Fibroblast of the aortic adventitia (primary cell): ENCODE measurements at places on chromosomes 2 and 18.
A peak's percentile ranks its signal among the peaks of the same experiment; 100 is the strongest.

- DNase-seq, result no peak
Measured at GRCh38 chr2:72673279-72673678, 152.6 kb downstream of the EXOC6B start.

DNA sequence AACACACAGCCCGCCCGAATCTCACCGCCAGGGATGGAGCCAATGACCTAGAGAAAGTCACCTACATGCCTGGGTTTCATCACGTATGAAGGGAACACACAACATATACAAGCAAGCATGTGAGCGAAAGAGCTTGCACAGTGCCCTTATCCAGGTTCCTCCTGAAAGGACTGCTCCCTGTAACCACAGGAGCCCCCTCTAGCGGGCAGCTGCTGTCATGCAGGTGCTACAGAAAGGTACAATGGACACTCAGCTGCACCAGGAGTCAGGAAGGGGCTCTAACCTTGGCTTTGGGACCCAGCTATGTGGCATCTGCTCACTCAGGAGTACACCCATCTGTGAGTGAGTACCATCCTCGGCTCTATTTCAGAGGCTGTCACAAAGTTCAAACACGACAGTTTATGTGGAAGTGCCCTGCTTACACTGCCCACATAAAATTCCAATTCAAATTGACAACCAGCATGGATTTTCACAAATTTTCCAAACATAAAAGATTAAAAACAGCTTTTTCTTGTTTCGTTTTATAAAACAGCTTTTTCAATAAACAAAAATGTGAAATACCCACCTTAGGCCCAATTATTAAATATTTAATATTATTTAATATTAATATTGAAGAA, 3.5 kb downstream of the NDUFA10 start:
- peak; percentile 57 for DNase-seq

DNA sequence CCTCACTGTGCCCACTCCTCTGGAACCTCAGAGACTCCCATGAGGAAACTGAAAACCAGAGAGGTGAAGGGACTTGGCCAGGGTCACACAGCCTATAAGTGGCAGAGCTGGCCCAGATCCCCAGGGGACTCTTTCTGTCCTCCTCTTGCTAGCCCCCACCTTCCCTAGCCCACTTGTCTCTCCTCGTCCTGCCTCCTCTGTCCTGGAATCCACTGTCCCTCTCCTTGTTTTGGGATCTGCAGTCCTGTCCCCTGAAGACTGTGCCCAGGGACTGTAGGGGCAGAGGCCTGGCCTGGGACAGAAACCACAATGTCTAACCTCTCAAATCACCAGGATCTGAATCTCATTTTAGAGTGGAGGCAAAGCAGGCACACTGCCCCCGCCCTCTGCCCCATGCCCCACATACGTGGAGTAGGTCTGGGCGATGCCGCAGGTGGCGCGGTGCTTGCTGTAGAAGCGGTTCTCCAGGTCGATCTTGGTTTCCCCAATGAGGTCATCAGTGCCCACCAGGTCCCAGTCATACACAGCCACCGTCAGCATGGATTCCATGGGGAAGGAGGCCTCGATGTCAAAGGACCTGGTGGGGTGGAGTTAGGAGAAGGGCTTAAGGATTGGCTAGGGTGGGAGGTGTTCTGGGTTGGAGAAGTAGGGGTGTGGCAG, 12.5 kb downstream of the OTOF start:
- no peak for DNase-seq

DNA sequence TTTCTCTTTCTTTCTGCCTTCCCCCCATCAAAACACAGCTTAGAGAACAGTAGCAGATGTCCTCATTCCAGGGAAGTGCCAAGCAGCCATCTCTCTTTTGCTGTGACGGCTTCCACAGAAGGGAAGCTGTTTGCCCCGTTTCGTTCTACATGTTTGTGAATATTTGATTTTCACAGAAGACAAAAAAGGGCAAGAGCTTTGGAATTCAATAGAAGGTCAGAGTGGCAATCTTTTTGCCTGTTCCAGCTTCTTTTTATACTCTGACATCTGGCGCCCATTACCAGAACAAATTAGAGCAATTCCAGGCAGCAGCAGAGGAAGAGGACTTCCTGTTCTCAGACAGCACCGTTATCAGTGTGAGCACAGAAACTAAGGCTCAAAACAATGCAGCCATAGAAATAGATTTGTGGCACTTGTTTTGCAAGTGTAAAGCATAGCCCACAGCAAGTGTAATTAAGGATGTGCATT, 79.0 kb upstream of the CDH19 start:
- DNase-seq, result no peak

- DNase-seq, result no peak
Measured at GRCh38 chr2:231201475-231201814, 3.0 kb downstream of the ARMC9 start.

- DNase-seq, result no peak
Measured at GRCh38 chr2:233107831-233108300, 47.7 kb downstream of the INPP5D start.

DNA sequence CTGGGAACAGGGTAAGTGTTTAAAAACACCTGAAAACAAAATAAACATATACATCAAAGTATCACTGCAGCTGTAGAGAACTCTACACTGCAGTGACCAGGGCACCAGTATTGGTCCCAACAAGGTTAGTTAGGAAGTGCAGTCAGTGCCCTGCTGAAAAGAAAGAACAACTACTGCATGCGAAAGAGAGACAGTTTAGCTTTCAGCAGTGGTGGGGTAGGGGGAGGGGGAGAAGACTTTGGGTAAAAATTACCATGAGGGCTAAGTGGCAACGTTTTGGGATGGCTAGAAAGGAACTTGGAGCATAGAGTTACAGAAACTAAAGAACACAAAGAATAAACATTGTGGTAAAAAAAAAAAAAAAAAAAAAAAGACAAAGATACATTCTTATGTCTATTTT, 112.1 kb downstream of the UPP2 start:
- DNase-seq, result no peak

DNA sequence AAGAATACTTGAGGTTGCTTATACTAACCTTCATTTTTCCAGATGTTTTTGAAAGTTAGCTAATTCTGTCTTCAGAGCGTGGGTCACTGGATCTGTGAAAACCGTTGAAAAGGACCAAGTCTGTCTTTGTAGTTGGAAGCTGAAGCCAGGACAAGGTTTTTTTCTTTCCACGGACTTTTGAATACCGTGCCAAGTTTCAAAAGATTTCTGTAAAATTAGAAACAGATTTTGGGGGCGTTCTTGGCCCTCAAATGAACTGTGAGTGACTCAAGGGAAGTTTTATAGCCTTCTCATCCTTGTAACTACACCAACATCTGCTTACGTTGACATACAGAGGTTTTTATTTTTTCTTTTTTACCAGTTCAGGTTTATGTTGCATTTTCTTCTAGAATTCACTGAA, at the start of gene FAP:
Gene FAP, minus strand, starts transcription at position 152 of the 400 bp plus-strand sequence. Its CDS starts 118 bp downstream, at position 34.
- DNase-seq, result peak; percentile 98

DNA sequence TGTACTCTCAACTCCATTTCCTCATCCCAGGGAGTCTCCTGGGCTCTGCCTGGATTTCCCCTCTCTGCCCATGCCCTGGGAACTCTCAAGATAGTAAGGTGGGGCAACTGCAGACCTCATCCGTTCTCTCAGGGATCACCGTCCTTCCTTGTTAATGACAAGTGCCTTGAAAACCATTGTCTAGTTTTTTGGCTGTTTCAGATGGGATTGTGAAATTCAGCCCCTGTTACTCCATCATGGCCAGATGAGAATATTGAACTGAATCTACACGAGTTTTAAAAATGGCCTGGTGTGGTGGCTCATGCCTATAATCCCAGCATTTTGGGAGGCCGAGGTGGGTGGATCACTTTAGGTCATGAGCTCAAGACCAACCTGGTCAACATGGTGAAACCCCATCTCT, 665 bp upstream of the HRH4 start:
- DNase-seq, result no peak

DNA sequence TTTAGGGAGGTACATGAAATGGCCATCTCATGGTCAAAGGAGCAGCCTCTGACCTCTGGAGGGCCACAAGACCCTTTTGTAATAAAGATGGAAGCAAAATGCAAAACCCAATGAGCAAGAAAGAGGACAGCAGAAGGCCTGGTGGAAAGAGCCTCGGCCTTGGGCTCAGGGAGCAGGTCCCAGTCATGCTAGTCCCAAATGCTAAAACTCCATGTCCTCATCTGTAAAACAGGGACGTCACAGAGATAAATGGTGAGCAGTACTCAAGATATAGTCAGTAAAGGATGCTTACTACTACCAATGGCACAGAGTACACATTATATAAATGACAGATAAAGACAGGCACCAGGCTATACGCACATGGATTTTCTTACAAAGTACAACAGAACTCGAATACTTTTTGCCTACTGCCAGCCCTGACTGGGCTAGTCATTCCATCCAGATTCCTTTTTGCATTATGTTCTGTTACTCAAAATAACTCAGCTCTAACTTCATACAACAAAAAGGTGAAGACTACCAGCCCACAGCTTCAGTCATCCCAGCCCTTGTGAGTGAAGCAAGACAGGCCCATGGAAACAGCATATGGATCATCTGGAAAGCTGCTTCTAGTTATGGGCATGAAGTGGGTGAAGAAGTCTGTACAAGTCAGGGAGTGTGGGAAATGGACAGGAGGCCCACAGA, 64.9 kb upstream of the TFCP2L1 start:
- no peak for DNase-seq

- DNase-seq, result peak; percentile 89
Measured at GRCh38 chr2:148989882-148990493, 48.5 kb upstream of the LYPD6B start.

DNA sequence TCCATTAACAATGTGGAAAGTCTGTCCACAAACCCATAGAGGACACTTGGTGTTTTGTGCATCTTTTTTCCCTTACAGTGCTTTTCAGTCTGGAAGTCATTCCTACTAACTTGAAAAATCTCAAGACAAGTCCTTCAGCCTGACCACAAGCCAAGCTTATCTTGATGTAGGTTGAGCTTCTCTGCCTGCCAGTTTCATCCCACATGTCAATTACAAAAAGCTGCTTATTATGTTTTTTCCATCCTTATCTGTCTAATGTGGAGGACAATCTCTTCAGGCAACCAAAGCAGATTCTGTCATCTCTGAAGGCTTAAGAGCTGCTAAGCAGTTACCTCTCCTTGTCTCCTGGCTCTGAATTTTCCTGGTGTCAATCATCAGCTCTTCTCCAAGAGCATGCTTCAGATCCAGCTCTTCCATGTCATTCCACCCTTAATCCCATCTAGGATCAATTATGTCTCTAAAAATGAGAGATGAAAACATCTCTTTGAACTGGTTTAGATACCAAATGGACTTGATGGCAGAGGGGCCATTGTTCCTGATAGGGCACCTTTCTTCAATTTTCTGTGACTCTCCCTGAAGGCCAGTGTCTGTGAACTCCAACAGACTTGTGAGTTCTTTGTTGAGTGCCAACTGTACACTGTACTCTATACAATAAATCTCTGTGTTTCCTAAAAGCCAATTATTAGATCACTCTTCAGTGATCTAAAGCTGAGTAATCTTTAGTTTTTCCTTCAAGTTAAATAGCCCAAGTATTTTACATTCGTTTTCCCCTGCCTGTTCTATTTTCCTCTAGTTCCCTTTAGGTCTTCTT, 208.6 kb downstream of the RBM43 start:
- peak; percentile 35 for DNase-seq

DNA sequence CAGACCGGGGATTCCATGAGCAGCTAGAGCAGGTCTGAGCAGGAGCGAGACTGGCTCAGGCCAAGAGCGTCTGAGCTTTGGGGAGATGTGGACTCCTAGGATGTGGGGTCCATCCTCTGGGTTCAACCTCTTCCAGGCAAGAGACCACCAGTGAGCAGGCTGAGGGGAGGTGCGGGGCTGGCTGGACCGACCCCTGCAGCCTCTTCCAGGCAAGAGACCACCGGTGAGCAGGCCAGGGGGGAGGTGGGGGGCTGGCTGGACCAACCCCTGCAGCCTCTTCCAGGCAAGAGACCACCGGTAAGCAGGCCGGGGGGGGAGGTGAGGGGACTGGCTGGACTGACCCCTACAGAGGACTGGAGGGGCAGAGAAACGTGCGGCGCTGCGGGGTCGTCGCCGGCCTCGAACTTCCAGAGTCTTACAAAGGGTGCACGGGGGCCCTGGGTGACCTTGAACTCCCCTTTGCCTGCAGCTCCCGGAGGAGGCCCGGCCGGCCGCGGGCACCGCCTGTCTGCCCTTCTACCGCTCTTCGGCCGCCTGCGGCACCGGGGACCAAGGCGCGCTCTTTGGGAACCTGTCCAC, 63.4 kb downstream of the TPO start:
- DNase-seq, result no peak

DNA sequence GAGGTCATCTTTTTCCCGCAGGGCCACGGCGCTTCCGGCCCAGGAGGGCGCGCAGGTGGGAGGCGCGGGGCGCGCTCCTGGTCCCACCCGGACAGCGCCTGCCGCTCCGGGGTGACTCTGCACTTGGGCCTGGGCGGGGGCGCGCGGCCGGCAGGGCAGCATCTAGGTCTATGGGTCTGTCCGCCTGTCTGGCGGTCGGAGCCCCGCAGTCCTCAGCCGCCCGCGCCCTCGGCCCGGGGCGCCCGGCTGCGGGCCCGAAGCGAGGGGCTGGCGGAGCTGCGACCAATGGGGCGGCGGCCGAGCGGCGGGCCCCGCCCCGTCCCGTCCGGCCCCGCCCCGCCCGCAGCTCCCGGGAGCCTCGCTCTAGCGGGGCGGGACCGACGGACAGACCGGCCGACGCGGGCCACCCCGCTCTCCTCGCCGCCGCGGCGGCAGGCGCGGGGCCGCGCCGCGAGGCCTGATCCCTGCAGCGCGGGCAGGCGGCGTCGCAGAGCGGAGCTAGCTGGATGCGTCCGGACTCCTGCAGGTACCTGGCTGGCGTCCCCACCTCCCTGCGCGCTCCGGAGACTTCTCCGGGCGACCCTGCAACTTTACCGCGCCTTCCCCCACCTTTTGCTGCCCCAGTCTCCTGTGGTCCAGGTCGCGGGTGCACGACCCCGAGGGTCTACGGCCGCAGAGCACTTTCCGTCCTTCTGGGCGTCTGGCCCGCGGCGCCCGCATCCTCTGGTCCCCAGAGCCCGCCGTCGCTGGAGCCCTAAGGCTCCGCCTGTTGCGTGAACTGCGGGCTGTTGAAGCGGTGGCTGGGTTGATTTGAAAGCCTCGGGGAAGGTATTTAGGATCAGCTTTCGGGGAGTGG, at the start of gene KCNS3:
Gene KCNS3, plus strand, starts transcription at position 387 of the 856 bp plus-strand sequence. CDS start 52,342 bp downstream, outside the sequence.
- DNase-seq, result no peak

- DNase-seq, result no peak
Measured at GRCh38 chr2:86138736-86139625, 32.9 kb downstream of the PTCD3 start.

GRCh38 chr2:6449343-6449742, 416.4 kb downstream of the CMPK2 start:
- DNase-seq, result no peak

- DNase-seq, result no peak
Measured at GRCh38 chr2:232457121-232458011, 1.4 kb downstream of the ALPI start.

DNA sequence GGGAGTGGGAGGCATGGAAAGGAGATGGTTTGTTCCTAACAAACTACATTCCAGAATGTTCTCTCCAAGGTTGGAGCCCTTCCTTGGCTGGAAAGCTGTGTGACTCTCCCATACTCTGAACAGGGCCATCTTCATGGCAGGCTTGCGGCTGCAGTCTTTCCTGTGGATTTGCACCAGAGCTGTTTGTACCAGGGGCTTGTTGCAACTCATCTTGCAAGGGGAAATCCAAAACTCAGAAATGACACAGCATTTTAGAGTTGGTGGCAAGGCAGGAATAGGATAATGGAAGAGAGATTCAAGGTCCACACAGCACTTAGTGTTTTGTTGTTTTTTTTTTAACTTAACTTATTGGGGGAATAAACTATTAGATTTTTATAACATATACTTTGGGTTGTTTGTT, 73.7 kb upstream of the ZNF516 start:
- DNase-seq, result no peak
